Stimulated activated CD4-positive, alpha-beta T cell treated with anti-CD3 and anti-CD28 coated beads, Interleukin-1b, Interleukin-23, amount 100 ng/mL, for 4 hours (primary cell): ENCODE measurements at places on chromosomes 12 and 14.
A peak's percentile ranks its signal among the peaks of the same experiment; 100 is the strongest.

GRCh38 chr12:123363740-123364531 is 711 bp downstream of the SBNO1 start:
- peak; percentile 4 for DNase-seq

DNA sequence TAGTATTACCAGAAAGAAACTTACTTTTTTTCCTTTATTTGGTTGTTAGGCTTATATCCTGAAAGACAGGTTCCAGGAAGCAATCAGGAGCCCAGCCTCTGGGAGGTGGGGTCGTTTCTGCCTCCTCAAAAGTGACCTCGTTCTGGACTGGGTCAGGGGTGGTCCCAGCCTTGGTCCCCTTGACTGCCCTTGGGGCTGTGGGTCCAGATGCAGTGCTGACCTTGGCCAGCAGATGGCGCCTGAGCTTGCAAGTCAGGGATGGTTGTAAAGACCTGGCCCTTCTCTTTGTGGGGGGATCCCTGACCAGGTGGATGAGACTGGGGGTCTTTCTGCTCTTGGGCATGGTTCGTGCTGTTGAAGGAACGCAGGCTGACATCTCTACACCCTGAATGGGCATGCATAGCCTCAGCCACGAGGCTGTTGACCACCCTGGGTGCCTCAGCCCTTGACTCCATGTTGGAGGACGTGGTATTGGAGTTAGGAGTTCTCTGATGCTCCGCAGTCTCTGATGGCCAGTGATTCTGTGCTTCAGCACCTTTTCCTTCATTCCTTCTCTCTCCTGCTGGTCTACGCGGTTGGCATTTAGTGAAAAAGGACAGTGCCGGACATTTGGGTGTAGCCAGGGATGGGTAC is 62.4 kb downstream of the ADCK1 start:
- peak; percentile 68 for DNase-seq

DNA sequence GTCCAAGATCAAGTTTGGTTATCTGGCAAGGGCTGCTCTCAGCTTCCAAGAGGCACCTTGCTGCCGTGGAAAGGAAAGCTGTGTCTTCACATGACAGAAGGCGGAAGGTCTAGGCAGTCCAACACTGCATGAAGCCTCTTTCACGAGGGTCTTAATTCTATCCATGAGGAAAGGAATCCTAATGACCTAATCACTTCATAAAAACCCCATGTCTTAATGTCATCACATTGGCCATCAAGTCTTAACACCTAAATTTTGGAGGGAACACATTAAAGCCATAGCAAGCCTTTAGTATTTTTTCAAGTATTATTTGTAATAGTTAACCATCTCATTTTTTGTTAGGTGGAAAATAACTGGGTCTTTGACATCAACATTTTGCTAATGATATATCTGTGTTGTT is 858.3 kb downstream of the FLRT2 start:
- no peak for DNase-seq

DNA sequence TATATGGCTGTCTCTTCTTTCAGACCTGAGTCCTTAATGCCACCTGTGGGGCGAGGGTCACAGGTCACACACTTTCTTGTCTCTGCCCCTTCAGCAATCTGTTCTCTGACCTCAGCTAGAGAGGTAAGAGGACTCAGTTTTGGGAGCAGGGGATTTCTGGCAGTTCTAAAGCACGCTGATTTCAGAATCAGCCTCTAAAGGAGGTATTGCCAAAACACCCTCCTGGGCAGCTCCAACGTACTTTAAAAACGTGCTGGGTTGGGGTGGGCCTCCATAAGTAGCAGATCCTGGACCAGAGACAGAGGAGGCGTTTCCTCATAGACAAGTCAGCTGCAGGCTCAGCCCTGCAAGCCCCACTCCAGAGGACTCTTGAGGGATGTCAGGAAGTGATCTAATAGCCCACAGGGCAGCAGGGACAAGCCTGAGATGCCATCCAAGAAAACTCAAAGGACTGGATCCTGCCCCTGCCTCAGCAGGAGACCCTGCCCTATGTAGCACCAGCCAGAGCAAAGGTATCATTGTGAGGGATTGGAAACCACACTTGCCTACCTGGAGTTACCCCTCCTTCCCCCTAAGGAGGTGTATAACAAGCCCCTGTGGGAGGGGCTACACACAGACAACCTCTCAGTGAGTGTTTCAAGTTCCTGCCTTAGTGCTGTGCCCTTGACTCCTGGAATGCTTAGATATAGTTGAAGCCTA is 8.5 kb downstream of the CTDSP2 start:
- no peak for DNase-seq
